ENCODE measurements at places on chromosomes 13 and 19.

GRCh38 chr19:42140125-42140754 is 8.0 kb upstream of the POU2F2 start:
- peak; percentile 73 for DNase-seq

DNA sequence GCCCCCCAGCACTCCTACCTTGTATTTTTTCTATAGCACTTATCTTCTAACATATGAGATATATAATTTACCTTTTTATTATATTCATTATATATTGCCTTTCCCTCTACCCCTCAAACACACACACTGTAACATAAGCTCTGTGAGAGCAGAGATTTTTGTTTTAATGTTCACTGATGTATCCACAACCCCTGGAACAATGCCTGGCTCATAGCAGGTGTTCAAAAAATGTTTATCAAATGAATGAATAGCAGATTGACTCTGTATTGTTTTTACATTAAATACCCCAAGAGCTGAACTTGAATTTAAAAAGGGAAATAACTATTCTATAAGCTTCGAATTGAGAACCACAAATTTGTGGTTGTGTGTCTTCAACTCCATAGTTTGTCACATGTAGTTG is 11.0 kb downstream of the POLR1D start:
- DNase-seq, result no peak

- DNase-seq, result peak; percentile 6
These were observed 41.2 kb upstream of the TNFSF11 start for GRCh38 chr13:42532561-42533335.

DNA sequence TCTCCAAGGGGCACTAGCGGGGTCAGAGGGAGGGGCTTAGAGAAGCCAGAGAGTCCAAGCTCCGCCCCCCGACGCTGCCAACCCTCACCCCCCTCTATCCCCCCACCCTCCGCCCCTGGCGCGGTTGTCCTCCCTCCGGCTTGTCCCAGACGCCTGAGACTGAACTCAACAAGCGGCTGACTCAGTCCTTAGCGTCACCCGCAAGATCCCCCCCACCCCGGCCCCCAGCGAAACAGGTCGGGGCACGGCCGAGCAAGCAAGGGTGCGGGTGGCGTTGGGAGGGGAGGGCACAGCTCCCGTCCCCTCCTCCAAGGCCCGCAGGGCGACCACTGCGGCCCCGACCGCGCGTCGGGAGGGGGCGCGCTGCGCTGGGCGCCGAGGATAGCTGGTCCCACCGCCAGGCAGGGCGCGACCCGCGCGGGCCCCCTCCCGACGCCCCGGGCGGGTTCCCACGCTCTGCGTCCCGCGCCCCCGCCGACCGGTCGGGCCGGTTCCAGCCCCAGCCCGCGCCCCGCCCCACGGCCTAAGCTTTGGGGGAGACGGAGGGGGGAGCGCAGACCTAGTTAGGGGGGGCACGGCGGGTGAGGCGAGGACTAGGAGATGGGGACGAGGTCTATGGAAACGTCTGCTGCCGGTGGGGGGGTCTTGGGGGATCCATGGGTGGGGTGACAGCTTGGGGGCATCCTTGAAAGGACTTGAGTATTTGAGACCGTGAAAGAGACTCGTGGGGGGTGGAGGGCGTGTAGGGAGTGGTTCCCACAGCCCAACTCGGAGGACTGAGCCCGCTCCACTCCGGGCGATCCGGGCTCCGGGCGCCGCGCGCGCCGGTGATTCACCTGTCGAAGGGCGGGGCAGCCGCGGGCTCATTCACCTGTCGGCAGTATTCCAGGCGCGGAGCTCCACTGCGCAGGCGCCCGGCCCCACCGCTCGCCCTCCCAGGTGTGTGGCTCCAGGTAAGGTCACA is 5.1 kb downstream of the NOTCH3 start:
- peak; percentile 78 for DNase-seq

DNA sequence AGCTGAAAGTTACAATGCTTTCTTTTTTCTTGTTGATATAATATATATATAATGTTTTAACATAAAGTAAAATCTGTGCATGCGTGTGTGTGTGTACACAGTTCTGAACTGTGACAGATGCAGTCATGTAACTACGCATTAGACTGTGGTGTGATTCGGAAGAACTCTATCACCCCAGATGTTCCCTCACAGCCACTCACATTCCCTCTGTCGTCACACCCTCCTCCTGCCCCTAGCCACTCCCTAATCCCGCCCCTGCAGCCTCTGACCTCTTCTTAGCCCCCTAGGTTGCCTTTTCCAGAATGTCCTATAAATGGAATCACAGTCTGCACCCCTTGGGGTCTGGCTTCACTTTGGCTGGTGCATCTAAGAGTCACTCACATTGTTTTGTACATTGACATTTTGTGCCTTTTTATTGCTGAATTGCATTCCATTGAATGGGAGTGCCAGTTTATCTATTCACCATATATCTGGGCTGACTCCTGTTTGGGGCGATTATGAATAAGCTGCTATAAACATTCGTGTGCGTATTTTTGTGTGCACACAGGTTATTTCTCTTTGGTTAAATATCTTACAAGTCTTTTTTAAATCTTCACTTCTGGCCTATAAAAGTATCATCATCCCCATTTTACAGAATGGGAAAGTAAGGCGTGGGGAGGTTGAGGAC is 20.4 kb downstream of the DHRS12 start:
- DNase-seq, result no peak

DNA sequence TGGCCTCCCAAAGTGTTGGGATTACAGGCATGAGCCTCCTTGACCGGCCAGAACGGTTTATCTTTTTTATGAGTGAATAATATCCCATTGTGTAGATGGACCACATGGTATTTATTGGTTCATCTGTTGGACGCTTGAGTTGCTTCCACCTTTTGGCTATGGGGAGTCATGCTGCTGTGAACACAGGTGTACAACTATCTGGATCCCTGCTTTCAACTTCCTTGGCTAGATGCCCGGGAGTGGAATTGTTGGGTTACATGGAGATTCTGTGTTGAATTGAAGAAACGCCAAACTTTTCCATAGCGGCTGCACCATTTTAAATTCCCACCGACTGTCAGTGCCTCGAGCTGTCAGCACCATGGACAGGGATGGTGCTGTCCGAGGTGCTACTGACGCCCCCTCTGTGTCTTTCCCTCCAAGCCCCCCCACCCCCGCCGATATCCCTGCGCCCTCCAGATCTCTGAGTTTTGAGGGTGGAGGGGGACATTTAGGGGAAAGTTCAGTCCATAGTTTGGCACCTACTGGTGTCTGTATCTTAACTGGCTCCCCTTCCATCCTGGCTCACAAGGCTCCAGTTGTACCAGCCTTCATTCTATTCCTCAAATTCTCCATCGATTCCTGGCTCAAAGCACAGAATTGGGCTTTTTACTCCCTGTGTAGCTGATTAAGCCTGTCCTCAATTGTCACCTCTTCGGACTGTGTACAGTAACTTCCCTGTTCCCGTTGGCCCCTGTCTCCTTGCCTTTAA is 27.3 kb downstream of the PNPLA6 start:
- DNase-seq, result peak; percentile 5

- peak; percentile 23 for DNase-seq
These were observed 4.2 kb upstream of the ZNF486 start for GRCh38 chr19:20162821-20163220.

GRCh38 chr13:113562844-113563243 is 21.7 kb upstream of the TFDP1 start:
- DNase-seq, result no peak

- DNase-seq, result peak; percentile 92
These were observed 6.0 kb upstream of the PRR19 start for GRCh38 chr19:42295831-42296525.

- no peak for DNase-seq
These were observed 113.5 kb downstream of the FOXO1 start for GRCh38 chr13:40552895-40553294.

DNA sequence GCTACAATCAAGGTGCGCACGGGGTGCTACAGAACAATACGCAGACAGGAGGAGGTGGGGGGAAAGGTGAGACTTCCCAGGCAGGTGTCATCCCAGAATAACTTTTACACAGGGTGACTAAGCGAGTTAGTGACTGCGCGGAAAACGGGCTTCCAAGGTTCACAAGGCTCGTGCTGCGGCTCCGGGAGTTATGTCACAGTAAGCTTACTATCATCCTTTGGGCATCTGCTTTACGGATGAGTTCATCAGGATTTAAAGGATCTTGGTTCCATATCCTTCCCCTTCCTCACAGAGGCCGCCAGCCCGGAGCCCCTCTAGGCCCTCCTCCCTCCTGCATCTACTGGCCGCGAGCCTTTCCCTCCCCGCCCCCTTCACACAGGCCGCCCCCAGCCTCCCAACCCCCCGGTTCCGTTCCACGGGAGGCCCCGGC is 474 bp upstream of the IFT88 start:
- DNase-seq, result peak; percentile 73

DNA sequence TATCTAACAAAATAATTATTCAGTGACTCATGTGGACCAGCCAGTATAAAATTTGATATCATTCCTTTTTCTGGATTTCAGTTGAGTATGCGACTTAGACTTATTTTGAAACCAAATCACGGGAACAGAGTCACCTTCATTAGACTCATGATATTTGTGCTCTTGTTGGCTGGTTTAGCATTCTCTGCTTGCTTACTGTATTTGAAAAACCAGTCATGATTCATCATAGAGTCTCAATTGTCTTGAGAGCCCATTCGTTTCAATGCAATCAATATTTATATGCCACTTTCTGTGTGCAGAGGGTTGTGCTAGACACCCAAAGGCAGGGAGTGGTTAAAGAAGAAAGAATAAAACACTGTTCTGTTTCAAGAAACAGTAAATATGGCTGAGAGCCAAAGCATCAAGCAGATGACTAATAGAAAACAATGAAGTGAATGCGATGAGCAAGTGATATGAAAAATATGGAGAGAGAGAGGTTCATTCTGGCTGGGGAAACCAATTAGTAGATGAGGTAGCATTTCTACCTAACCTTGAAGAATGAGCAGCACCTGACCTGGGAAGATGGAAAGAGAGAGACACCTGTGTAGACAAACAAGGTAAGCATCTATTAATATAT is 99.6 kb upstream of the MBNL2 start:
- DNase-seq, result no peak

DNA sequence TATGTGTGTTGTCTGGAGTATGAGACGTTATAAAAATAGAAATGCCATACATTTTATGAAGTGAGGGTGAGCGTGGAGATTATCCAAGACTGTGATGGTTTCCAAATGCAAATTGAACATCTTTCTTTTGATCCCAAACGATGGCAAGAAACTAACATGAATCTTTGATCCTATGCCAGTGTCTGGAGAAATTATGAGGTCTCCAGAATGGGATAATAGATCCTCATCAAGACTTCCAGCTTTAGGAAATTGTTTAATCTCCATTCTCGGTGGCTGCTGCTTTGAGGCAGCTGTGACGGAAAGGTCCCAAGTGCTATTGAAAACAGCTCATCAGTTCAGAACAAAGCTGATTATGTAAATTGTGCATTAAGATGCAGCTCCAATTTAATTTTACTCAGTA is 30.8 kb downstream of the CBY2 start:
- no peak for DNase-seq

DNA sequence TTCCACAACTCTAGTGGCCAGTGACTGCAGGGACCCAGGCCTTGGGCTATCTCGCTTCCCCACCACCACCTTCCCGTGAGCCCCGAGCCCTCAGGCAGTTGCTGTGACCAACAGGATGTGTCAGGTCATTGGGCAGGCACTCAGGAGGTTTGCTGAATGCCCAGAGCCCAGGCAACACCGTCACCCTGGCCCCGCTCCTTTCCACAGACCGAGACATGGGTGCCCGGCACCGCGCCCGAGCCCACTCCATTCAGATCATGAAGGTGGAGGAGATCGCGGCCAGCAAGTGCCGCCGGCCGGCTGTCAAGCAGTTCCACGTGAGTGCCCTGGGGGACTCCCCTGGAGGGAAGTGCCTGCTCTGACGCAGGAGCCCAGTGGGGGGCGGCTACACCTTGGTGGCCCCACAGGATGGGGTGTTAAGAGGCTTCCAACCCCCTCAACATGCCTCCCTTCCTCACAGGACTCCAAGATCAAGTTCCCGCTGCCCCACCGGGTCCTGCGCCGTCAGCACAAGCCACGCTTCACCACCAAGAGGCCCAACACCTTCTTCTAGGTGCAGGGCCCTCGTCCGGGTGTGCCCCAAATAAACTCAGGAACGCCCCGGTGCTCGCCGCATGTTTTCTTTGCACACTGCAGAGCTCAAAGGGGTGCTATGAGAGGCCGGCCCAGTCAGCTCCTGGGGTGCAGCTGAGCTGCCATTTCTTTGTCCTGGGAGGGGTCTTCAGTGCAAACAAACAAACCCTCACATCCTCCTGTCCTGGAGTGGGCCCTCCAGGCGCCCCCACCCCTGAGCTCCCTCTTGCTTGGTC is 3.2 kb downstream of the RPL18A start:
- no peak for DNase-seq

GRCh38 chr19:44553478-44554171 is 24.1 kb upstream of the CEACAM20 start:
- peak; percentile 96 for DNase-seq

DNA sequence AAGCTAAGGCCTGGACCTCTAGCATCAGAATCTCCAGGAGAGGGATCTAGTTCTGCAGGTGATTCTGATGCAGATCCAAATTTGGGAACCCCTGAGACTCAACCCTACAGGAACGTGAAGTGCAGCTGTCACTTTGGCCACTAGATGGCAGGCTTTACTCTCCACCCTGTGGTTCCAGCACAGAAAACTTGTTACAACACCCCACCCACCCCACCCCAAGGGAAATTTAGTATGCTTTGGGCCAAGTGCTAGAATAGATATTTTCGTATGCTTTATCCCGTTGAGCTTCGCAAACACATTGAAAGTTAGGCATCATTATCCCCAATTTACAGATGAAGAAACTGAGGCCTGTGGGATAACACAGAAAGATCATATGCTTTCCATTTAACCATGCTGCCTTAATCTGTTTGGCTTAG is 232.0 kb downstream of the B3GLCT start:
- peak; percentile 54 for DNase-seq

GRCh38 chr19:50796128-50796633 is 6.0 kb downstream of the ACP4 start:
- peak; percentile 43 for DNase-seq

GRCh38 chr19:14544977-14545715 is 15.8 kb downstream of the TECR start:
- no peak for DNase-seq

- no peak for DNase-seq
These were observed at the start of gene TDRD12 for GRCh38 chr19:32719611-32720059. Gene TDRD12, plus strand, starts transcription at chr19:32719767. Its CDS starts 306 bp downstream, at chr19:32720073.

- DNase-seq, result no peak
These were observed 12.9 kb upstream of the GARIN5A start for GRCh38 chr19:50489461-50490011.

- peak; percentile 70 for DNase-seq
These were observed 9.3 kb downstream of the PLEKHA4 start for GRCh38 chr19:48858984-48859710.

DNA sequence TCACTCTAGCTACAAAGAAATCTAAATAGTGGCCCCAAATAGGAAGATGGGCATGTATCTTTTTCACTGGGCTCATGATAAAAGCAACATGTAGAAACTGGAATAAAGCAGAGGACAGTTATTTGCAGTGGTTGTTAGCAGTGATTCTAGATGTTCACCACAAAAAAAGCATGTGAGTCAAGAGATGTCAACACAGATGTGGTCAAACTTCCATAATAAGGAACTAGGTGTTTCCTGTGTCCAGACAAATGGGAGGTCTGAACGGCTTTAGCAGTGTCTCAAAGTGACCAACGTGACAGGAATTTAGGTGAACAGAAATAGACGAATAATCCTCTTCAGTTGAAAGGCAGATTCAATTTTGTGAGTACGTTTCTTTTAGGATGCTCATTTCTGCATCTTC is 162.7 kb downstream of the TBC1D4 start:
- DNase-seq, result peak; percentile 16

GRCh38 chr13:112576191-112576590 is 11.8 kb downstream of the TUBGCP3 start:
- no peak for DNase-seq

GRCh38 chr19:47422417-47423163 is 3.3 kb upstream of the MEIS3 start:
- no peak for DNase-seq

GRCh38 chr13:77338329-77338728 is 11.4 kb upstream of the MYCBP2 start:
- no peak for DNase-seq

Data from OCI-M1 (cell line).